ENCODE measurements at places on chromosomes 1 and 21.

GRCh38 chr1:179080866-179081686 is 794 bp upstream of the TOR3A start:
- DNase-seq = no peak

GRCh38 chr1:17745479-17745955 is 9.6 kb upstream of the ACTL8 start:
- no peak for DNase-seq

DNA sequence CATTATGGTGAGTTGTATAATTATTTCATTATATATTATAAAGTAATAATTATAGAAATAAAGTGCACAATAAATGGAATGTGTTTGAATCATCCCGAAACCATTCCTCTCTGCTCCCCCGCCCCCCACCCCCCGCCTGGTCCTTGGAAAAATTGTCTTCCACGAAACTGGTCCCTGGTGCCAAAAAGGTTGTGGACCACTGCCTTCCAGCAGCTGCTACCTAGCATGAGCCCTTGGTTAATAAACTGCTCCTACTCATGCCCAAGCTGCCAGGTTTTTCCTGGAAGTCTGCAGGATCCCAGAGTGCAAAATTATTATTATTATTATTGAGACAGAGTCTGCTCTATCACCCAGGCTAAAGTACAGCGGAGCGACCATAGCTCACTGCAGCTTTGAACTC is 6.8 kb upstream of the IFNGR2 start:
- DNase-seq = no peak

DNA sequence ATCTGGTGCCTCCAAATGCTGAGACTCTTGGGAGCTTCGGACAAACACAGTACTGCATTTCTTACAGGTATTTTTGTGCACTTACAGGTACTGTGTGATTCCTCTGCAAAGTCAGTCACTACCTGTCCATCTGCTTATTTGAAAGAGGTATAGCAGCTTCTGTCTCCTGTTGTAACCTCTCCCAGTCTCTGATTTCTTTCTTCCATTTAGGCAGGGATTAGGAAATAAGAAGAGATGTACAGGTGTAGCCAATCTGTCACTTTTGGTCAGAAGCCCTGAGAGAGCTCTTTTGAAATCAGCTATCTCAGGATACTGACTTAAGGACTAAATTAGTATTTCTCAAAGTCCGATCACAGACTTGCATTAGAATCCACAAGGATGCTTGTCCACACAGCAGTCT is 54.0 kb downstream of the AKT3 start:
- DNase-seq = no peak

- no peak for DNase-seq
These were observed 75.9 kb upstream of the ETS2 start for GRCh38 chr21:38729754-38730379.

DNA sequence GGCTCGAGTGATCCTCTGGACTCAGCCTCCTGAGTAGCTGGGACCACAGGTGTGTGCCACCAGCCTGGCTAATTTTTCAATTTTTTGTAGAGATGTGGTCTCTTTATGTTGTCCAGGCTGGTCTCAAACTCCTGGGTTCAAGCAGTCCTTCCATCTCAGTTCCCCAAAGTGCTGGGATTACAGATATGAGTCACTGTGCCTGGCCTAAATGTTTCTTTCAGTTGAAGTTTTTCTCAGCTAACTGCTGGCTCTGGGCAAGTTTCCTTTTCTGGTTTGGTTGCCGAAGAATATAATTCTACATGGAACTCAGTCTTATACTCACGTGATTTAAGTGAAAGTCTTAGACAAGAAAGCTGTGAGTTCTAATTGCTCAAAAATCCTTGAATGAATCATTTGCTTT is 57.0 kb downstream of the SASS6 start:
- DNase-seq = no peak

DNA sequence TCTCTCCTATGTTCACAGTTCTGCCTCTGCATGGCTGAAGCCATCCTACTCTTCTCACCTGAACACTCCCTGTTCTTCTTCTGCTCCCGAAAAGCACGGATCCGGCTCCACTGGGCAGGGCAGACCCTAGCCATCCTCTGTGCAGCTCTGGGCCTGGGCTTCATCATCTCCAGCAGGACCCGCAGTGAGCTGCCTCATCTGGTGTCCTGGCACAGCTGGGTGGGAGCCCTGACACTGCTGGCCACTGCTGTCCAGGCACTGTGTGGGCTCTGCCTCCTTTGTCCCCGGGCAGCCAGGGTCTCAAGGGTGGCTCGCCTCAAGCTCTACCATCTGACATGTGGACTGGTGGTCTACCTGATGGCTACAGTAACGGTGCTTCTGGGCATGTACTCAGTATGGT is 1.8 kb downstream of the CYB561D1 start:
- no peak for DNase-seq

- no peak for DNase-seq
These were observed 119.0 kb upstream of the USH2A start for GRCh38 chr1:216542263-216542662.

GRCh38 chr1:208139434-208140045 is 104.6 kb downstream of the PLXNA2 start:
- DNase-seq = no peak

DNA sequence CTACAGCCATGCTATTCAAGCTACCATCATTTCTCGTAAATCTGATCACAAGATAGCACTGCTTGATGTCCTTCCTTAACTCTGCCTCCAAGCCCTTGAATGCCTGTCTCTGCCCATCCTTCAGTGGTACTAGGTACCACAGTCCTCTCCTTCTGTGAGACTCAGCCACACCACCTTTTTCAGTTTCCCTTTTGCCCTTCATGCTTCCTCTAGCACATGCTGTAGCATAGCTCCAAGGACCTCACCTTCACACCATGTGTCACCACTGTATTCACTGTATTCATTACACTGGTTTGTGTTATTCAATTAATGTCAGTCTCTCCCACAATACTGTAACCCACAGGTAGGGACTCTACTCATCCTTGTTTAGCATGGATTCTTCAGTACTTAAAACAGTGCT is 8.0 kb upstream of the TP53BP2 start:
- no peak for DNase-seq

DNA sequence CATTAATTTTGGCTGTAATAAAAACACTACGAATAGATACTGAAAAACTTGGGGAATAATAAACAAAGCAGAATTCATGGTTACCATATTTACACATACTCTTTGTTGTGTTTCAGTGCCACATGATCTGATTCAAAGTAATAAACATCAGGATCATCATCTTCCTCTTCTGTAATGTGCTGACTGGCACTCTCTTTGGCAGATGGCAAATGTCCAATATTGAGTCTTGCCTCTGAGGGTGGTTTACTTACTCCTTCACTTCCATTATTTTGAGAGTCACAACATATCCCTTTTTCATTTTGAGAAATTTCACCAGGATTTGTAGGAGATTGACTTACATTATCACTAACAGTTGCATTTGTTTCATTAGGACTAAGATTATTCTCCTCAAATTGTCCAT is 50.7 kb downstream of the ZZZ3 start:
- no peak for DNase-seq
